Endothelial cell (in vitro differentiated cells): ENCODE measurements at places on chromosomes 16 and 17. TPM values are rescaled to one million over a fixed set of nuclear protein-coding genes. Genes with fewer than 3 reads are reported as not detected.
A peak's percentile ranks its signal among the peaks of the same experiment; 100 is the strongest.

HOXB8 gene
- 0.15 TPM for total RNA-seq

DNA sequence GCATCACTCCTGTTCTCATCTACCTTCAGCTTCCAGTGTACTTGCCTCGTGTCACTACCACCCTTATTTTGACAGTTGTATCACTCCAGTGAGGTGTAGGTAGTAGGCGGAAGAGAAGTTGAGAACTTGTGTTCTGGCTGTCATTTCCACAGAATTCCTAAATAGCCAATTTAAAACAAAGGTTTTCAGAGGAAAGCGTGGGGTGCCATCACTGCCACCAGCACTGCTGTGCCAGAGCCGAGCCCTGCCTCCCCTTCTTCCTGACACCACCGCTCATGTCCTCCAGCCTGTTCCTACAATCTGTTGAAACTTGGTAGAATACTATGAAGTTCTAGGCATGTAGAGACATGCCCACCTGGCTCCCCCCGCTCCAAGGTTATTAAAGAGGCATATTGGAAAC is 215.8 kb downstream of the TANC2 start:
- no peak for DNase-seq

- DNase-seq: peak; percentile 30
Measured at GRCh38 chr16:24729951-24730815, 732 bp downstream of the TNRC6A start.

KIF2B gene
- total RNA-seq: not detected

GRCh38 chr16:68363658-68364521 is 53.1 kb downstream of the PRMT7 start:
- no peak for DNase-seq

- DNase-seq: no peak
Measured at GRCh38 chr16:27717726-27718125, 167.8 kb downstream of the KATNIP start.

KRTAP2-2 gene
- not detected for total RNA-seq

- DNase-seq: no peak
Measured at GRCh38 chr17:51481370-51481769, 221.0 kb downstream of the UTP18 start.

ACSM3 gene
- 10.3 TPM for total RNA-seq

KRT27 gene
- not detected for total RNA-seq

- DNase-seq: no peak
Measured at GRCh38 chr16:49531931-49532840, 158.6 kb downstream of the C16orf78 start.

UTP4 gene
- total RNA-seq: 39.3 TPM

FAM20A gene
- 0.44 TPM for total RNA-seq

DNA sequence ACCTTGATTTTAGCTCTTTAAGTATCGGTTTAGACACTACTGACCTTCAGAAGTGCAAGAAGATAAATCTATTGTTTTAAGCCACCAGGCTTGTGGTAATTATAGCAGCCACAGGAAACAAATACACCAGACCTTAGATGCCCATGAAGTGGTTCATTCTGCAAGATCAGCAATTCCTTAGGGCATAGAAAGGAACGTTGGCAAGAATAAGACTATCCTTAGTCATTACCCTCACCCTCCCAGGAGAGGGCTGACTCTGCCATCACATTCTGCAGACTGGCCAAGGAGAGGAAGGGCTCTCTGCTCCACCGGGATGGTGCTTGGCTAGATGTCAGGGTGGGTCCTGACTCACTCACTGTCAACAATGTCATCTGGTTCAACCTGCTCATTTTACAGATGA is 14.1 kb upstream of the NDEL1 start:
- no peak for DNase-seq

DNA sequence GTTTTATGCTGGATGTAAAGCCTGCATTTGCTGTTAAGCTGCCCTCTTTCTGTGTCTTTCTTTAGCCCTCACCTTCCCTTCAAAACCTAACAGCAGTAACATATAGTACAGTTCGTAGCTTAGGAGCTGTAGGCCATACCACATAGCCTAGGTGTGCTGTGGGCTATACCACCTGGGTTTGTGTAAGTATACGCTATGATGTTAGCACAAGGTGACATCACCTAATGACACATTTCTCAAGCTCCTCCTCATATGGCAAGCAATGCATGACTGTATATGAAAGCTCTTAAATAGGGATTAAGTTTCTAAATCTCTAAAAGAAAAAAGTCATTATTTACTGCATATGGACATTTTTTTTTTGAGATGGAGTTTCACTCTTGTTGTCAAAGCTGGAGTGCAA is 57.8 kb upstream of the TMEM97 start:
- DNase-seq: no peak

GRCh38 chr16:31253642-31254045 is 6.1 kb upstream of the ITGAM start:
- no peak for DNase-seq

NOL3 gene
- 2.6 TPM for total RNA-seq

ALOX15 gene
- 17.0 TPM for total RNA-seq

DNA sequence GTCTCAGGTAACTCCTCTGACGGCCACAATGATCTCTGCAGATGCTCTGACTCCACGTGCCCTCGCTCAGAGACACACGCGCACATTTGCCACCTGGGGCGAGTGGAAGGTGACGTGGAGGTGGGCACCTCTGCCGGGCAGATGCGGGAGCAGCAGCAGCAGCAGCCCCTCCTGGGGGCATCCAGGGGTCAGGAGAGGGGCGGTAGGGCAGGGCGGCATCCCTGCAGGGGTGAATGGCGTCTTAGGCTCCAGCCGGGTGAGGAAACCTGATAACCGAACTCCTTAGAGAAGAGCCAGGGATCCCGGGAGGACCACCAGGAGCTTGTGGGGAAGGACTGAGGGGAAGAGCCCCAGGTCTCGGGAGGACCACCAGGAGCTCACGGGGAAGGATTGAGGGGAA is 34.6 kb upstream of the CDH15 start:
- DNase-seq: no peak
